ENCODE measurements at places on chromosomes 16 and 17.

GRCh38 chr17:81400154-81400977, 5.1 kb downstream of the BAHCC1 start:
- no peak for DNase-seq

GRCh38 chr16:59046335-59046734, 312.2 kb upstream of the GOT2 start:
- DNase-seq: no peak

DNA sequence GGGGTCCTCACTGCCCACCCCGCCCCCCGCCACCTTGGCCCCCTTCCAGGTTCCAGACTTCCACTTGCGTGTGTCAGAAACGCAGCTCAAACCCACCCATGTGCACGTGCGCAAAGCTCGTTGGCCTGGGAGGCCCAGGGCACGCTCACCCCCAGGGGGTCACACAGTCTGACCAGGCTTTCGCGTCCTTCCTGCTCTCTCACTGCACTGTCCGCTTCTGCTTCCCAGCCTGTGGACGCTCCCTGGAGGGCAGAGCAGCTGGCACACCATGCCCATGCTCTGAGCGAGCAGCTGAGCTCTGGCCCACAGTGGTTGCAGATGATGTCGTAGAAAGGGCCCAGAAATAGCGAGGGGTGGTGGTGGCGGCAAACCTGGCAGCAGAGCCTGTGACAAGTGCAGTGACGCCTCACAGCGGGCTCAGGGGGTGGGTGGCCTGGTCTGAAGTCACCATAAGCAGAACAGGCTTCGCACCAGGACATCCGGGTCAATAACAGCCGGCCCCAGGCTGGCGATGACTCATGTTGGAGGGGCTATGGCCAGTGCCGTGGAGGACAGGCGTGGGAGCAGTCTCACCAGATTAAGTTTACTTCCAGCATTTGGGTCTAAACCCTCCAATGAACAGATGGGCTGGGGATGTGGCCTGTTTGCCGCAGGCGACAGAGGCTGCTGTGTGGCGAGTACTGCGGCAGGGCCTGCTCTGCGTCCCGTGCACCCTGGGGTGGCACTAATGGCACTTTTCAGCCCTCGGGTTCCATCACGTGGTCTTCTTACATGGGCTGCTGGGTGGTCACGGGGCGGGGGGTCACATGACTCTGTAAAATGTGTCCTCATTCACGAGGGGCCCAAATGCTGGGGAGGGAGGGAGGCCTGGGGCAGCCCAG, 49.0 kb downstream of the NT5M start:
- no peak for DNase-seq

GRCh38 chr16:52078716-52079655, 468.0 kb downstream of the TOX3 start:
- no peak for DNase-seq

All from cortex of kidney (tissue), 1 donor.